ENCODE measurements at places on chromosomes 16 and 17.

GRCh38 chr16:31183432-31184428, 3.8 kb downstream of the FUS start:
- DNase-seq = no peak

DNA sequence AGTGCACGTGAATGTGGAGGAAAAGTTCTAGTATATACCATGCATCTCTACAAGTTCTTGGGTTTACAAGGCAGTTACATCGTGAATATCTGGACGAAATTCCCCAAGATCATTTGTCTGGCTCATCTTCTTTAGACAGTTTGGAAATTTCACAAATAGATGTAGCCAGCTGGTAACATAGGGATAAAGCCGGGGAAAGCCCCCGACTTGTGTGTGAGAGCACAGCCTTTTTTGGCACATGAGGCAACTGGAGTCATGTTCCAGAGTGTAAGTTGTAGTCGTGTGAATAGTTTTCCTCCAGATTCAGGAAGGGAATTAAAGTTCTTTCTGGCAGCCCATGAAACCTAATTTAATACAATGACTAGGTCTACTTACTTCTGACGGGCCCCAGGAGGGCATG, 62.3 kb downstream of the MARCHF10 start:
- no peak for DNase-seq

- no peak for DNase-seq
Measured at GRCh38 chr17:44282264-44282663, 14.3 kb upstream of the SLC4A1 start.

DNA sequence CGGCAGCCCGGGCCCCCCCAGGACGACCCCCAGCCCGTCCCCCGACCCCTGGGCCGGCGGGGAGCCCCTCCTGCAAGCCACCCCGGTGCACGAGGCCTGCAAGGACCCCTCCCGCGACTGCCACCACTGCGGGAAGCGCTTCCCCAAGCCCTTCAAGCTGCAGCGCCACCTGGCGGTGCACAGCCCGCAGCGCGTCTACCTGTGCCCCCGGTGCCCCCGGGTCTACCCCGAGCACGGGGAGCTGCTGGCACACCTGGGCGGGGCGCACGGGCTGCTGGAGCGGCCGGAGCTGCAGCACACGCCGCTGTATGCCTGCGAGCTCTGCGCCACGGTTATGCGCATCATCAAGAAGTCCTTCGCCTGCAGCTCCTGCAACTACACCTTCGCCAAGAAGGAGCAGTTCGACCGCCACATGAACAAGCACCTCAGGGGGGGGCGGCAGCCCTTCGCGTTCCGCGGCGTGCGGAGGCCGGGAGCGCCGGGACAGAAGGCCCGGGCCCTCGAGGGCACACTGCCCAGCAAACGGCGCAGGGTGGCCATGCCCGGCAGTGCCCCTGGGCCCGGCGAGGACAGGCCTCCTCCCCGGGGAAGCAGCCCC, 15.6 kb upstream of the ZFPM1 start:
- no peak for DNase-seq

GRCh38 chr16:56269281-56269680, 78.0 kb downstream of the GNAO1 start:
- no peak for DNase-seq

DNA sequence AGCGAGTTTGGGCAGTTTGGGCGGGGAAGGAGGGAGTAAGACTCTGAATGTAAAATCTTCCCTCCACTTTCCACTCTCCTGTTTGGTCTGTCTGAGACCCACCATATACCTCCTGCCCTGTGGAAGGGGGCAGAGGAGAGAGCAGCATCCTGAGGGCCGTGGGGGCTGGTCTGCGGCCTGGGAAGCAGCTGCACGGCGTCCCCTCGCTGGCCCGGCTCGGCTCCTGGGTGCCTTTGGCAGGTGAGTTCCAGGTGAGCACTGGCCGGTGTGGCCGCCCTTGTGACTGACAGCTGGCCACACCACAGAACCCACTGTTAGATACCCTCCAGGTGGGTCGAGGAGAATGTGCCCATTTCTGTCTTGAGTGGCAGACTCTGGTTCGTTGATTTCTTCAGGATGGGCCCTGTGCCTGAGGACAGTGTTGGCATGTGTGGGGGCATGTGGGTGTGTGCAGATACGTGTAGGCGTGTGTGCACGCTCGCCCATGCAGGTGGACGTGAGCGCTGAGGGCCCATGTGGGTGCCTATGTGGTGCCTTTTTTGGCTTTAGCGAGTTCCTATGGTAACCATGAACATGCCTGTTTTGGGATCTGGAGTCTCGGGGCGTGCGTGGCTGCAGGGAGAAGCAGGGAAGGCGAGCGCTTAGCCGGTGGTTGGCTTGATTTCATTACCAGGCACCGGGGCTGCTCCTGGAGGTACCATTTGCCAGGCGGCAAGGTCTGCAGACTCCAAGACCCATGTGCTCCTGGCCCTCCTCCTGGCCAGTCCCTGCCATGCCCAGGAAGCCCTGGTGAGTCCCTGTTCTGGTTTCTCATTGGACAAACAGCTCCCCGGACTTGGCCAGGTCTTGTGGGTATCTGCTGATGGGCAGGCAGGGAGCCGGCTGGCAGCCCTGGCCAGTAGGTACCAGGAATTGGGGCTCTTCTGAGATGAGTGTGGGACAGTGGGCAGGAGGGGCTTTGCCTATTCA, 12.4 kb downstream of the RAP1GAP2 start:
- no peak for DNase-seq
